ENCODE measurements at places on chromosomes 7 and 10. TPM values are rescaled to one million over a fixed set of nuclear protein-coding genes. Genes with fewer than 3 reads are reported as not detected.

GRCh38 chr10:132961787-132962622 is 19.6 kb upstream of the CFAP46 start:
- H3K4me1 ChIP-seq: peaks cover 3% of the 10 kb centered on the region
- peak overlapping the region; percentile 71 for H3K4me3 ChIP-seq
- no peak overlapping the region for H3K27ac ChIP-seq
- no peaks in the 10 kb centered on the region for H3K27me3 ChIP-seq
- no peak for DNase-seq

DNA sequence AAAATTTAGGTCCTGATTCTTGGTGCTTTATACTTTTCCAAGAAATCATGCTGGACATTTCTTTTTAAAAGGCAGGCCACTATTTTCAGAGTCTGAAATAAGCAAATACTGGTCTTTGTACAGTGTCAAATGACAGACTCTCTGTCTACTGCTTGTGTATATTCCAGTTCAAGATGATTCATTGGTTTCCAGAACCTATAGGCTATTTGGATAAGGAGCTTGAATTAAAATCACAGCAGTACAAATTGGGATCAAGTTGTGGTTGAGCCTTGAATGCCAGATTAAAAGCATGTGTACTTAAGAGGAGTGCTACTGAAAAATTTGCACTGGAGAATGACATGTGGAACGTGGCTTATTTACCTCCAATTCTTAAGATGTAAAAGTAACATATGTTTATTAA is 10.7 kb downstream of the KMT2E start:
- H3K27me3 ChIP-seq: no peaks in the 10 kb centered on the region
- 0 out of 2 replicates have a peak overlapping the region, but pooled peaks have one; percentile 28 for H3K4me3 ChIP-seq
- no peak for DNase-seq
- H3K4me1 ChIP-seq: peaks cover 28% of the 10 kb centered on the region
- H3K36me3 ChIP-seq: no peaks in the 10 kb centered on the region
- H3K27ac ChIP-seq: no peak overlapping the region

DNA sequence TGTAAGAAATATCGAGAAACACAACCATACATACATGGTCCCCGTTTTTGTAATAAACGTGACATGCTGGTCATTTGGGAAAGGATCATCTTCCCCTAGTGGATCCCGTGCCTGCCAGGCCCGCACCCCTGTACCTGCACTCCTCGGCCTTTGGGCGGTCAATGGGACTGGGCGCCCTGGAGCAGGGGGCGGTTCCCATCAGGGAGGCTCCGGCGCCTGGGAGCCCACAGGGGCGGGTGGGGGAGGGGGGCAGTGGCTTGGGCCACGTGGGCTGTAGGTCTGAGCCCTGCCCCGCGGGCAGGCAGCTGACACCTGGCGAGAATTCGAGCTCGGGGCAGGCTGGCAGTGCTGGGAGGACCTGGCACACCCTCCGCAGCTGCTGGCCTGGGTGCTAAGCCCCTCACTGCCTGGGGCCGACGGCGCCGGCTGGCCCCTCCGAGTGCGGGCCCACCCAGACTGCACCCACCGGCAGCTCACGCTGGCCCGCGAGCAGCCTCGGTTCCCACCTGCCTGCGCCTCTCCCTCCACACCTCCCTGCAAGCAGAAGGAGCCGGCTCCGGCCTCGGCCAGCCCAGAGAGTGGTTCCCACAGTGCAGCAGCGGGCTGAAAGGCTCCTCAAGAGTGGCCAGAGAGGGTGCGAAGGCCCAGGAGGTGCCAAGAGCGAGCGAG is 361.6 kb upstream of the GRM3 start:
- no peaks in the 10 kb centered on the region for H3K4me1 ChIP-seq
- H3K36me3 ChIP-seq: no peaks in the 10 kb centered on the region
- no peak for DNase-seq

DNA sequence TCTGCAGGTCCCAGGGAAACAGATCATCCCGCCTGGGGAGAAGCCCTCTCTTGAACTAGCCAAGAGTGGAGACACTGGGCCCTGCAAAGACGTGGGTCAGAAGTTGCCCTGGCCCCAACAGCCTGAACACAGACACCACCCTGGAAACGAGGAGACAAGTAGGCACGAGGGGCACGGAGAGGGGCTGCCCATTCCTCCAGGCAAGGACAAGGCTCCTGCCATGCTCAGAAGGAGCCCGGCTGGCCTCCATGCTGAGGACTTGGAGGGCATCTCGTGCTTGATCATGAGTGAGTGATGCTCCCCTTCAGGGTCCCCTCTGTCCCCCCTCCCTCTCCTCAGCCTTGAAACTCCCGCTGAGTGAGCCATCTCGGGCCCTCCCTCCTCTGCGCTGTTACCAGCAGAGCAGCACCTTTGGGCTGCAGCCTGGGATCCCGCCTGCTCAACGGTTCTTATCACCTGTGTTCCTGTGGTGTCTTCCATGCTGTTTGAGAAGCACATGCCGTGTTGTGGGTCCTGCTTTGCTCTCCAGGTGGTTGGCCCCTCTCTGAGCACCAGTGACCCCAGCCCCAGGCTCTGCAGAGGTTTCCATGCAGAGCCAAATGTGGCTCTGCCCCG is 544.3 kb downstream of the TCERG1L start:
- H3K27ac ChIP-seq: no peak overlapping the region
- H3K36me3 ChIP-seq: no peaks in the 10 kb centered on the region
- no peaks in the 10 kb centered on the region for H3K4me1 ChIP-seq

GRCh38 chr10:306007-306674 is 170.9 kb downstream of the ZMYND11 start:
- no peaks in the 10 kb centered on the region for H3K36me3 ChIP-seq
- peaks cover 12% of the 10 kb centered on the region for H3K4me1 ChIP-seq
- H3K27ac ChIP-seq: no peak overlapping the region
- no peak for DNase-seq
- H3K4me3 ChIP-seq: no peak overlapping the region
- no peaks in the 10 kb centered on the region for H3K27me3 ChIP-seq

- H3K4me1 ChIP-seq: no peaks in the 10 kb centered on the region
- H3K36me3 ChIP-seq: no peaks in the 10 kb centered on the region
- DNase-seq: no peak
- no peak overlapping the region for H3K4me3 ChIP-seq
- H3K27ac ChIP-seq: no peak overlapping the region
- H3K27me3 ChIP-seq: no peaks in the 10 kb centered on the region
These were observed 73.5 kb downstream of the CRPPA start for GRCh38 chr7:16347827-16348192.

GRCh38 chr10:75836064-75836463 is 404.6 kb downstream of the LRMDA start:
- no peaks in the 10 kb centered on the region for H3K27me3 ChIP-seq
- no peak overlapping the region for H3K27ac ChIP-seq
- H3K36me3 ChIP-seq: no peaks in the 10 kb centered on the region
- no peak overlapping the region for H3K4me3 ChIP-seq
- DNase-seq: no peak

GRCh38 chr10:63720072-63720537 is 198.9 kb downstream of the REEP3 start:
- no peaks in the 10 kb centered on the region for H3K4me1 ChIP-seq
- peak; percentile 25 for DNase-seq
- no peak overlapping the region for H3K27ac ChIP-seq
- no peaks in the 10 kb centered on the region for H3K36me3 ChIP-seq
- H3K27me3 ChIP-seq: no peaks in the 10 kb centered on the region
- H3K4me3 ChIP-seq: no peak overlapping the region

- H3K27me3 ChIP-seq: no peaks in the 10 kb centered on the region
- H3K27ac ChIP-seq: no peak overlapping the region
- DNase-seq: peak; percentile 3
- H3K4me1 ChIP-seq: no peaks in the 10 kb centered on the region
- no peak overlapping the region for H3K4me3 ChIP-seq
These were observed 10.6 kb downstream of the PDE6C start for GRCh38 chr10:93622942-93623341.

DNA sequence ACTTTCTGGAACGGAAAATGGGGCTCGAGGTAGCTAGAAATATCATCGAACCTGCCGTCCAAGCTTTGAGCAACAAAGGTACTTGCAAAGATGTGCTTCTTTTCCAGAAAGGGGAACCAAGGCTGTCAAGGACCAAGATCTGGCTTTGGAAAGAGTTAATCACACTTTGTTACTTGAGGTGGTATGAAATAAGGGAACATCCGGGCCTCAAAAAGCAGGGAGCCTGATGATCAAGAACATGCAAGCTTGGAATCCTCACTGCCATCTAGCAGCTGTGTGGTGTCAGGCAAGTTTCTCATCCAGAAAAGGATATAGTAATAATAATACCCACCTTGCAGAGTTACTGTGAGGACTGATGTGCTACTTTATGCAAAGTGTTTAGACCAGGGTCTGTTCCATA is 329.5 kb downstream of the GRID1 start:
- no peaks in the 10 kb centered on the region for H3K36me3 ChIP-seq
- no peak overlapping the region for H3K27ac ChIP-seq
- H3K27me3 ChIP-seq: no peaks in the 10 kb centered on the region
- H3K4me3 ChIP-seq: no peak overlapping the region

- no peaks in the 10 kb centered on the region for H3K36me3 ChIP-seq
- no peaks in the 10 kb centered on the region for H3K4me1 ChIP-seq
- no peak overlapping the region for H3K27ac ChIP-seq
- H3K27me3 ChIP-seq: no peaks in the 10 kb centered on the region
- H3K4me3 ChIP-seq: no peak overlapping the region
These were observed 51.8 kb downstream of the TCF7L2 start for GRCh38 chr10:113001599-113002448.

GRCh38 chr7:102169651-102170392 is 116.8 kb upstream of the SH2B2 start:
- no peak for DNase-seq
- no peaks in the 10 kb centered on the region for H3K4me1 ChIP-seq
- no peak overlapping the region for H3K4me3 ChIP-seq
- H3K27me3 ChIP-seq: no peaks in the 10 kb centered on the region
- H3K27ac ChIP-seq: no peak overlapping the region

GRCh38 chr10:3792710-3793219 is 7.8 kb upstream of the KLF6 start:
- H3K27me3 ChIP-seq: no peaks in the 10 kb centered on the region
- no peak overlapping the region for H3K4me3 ChIP-seq
- no peaks in the 10 kb centered on the region for H3K36me3 ChIP-seq
- peaks cover 4% of the 10 kb centered on the region for H3K4me1 ChIP-seq

DNA sequence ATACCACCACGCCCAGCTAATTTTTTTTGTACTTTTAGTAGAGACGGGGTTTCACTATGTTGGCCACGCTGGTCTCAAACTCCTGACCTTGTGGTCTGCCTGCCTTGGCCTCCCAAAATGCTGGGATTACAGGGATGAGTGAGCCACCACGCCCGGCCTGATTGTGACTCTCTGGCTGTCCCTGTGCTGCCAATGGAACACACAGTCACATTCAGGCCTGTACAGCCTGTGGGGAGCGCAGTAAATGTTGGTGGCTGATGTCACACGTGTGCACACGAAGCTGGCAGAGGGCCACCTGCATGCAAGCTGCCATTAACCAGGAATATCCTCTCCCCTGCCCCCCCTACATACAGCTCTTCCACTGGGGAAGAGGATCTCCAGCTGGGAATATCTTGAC is 22.1 kb downstream of the POLL start:
- no peaks in the 10 kb centered on the region for H3K36me3 ChIP-seq
- H3K4me1 ChIP-seq: peaks cover 5% of the 10 kb centered on the region
- no peak overlapping the region for H3K27ac ChIP-seq
- no peak for DNase-seq
- H3K27me3 ChIP-seq: peaks cover 4% of the 10 kb centered on the region

GRCh38 chr7:139094596-139094995 is 14.9 kb downstream of the ZC3HAV1 start:
- peaks cover 6% of the 10 kb centered on the region for H3K36me3 ChIP-seq
- H3K4me3 ChIP-seq: peak overlapping the region; percentile 65
- no peak for DNase-seq

DNA sequence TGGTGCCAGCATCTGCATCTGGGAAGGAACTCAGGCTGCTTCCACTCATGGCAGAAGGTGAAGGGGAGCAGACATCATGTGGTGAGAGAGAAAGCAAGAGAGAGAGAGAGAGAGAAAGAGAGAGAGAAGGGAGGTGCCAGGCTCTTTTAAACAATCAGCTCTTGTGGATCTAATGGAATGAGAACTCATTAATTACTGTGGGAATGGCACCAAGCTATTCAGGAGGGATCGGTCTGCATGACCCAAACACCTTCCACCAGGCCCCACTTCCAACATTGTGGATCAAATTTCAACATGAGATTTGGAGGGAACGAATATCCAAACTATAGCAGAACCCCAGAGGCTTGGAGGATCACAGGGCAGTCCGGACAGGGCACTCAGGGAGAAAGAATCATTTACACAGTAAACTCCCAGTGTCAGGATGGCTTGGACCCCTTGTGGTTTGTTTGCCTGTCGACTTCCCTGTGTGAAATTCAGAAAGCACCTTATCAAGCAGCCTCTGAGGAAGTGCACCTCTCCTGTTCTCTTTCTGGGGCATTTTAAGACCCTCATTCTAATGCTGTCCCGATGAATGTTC is 308.5 kb downstream of the REEP3 start:
- no peaks in the 10 kb centered on the region for H3K27me3 ChIP-seq
- no peaks in the 10 kb centered on the region for H3K36me3 ChIP-seq
- no peak overlapping the region for H3K4me3 ChIP-seq
- DNase-seq: no peak
- no peak overlapping the region for H3K27ac ChIP-seq
- 0 out of 2 replicates have a peak, but pooled peaks cover 3% of the 10 kb centered on the region for H3K4me1 ChIP-seq

- no peak overlapping the region for H3K27ac ChIP-seq
- no peak overlapping the region for H3K4me3 ChIP-seq
- peaks cover 18% of the 10 kb centered on the region for H3K4me1 ChIP-seq
- no peak for DNase-seq
These were observed 92.0 kb downstream of the LYZL2 start for GRCh38 chr10:30537586-30537985.

- no peak for DNase-seq
These were observed 40.2 kb upstream of the SLC26A3 start for GRCh38 chr7:107843184-107843583.

DNA sequence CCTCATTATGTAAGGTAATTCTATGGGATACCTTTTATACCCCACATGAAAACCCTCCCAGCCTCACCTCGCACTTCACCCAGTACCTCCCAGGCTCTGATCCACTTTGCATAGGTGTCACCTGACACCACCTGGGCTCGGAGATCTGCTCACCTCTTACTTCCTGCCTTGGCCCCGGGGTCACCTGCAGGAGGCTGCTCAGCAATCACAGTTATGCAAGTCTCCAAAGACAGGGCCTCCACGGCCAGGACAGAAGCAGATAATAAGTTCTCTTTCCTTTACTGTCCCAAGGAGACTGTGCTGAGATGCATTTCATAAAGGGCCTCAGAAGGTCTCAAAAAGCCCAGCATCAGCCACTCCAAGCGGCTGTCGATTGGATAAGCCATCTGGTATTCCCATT is 112.4 kb upstream of the PPP2R2D start:
- no peaks in the 10 kb centered on the region for H3K27me3 ChIP-seq
- H3K4me3 ChIP-seq: no peak overlapping the region
- no peaks in the 10 kb centered on the region for H3K36me3 ChIP-seq
- DNase-seq: no peak

- H3K4me3 ChIP-seq: no peak overlapping the region
- H3K27ac ChIP-seq: no peak overlapping the region
- H3K27me3 ChIP-seq: peaks cover 4% of the 10 kb centered on the region
- H3K36me3 ChIP-seq: no peaks in the 10 kb centered on the region
- H3K4me1 ChIP-seq: no peaks in the 10 kb centered on the region
- no peak for DNase-seq
These were observed 9.7 kb downstream of the ASB10 start for GRCh38 chr7:151177310-151177709.

Gene SNCG
- total RNA-seq: 0.33 TPM

Gene MSMB
- not detected for total RNA-seq

Gene ACHE
- total RNA-seq: 5.1 TPM

Gene HK1
- total RNA-seq: 66.8 TPM

Gene TUBAL3
- total RNA-seq: not detected

Gene CPED1
- total RNA-seq: 0.77 TPM

Gene DGKI
- 17.7 TPM for total RNA-seq

Gene PODXL
- total RNA-seq: 0.59 TPM

All from GM12878 (cell line).